ENCODE measurements at places on chromosomes 3 and 15.

- no peak for DNase-seq
These were observed 822 bp downstream of the ST8SIA2 start for GRCh38 chr15:92394309-92395097.

- no peak for DNase-seq
These were observed 125.6 kb downstream of the PLCH1 start for GRCh38 chr3:155619118-155619915.

DNA sequence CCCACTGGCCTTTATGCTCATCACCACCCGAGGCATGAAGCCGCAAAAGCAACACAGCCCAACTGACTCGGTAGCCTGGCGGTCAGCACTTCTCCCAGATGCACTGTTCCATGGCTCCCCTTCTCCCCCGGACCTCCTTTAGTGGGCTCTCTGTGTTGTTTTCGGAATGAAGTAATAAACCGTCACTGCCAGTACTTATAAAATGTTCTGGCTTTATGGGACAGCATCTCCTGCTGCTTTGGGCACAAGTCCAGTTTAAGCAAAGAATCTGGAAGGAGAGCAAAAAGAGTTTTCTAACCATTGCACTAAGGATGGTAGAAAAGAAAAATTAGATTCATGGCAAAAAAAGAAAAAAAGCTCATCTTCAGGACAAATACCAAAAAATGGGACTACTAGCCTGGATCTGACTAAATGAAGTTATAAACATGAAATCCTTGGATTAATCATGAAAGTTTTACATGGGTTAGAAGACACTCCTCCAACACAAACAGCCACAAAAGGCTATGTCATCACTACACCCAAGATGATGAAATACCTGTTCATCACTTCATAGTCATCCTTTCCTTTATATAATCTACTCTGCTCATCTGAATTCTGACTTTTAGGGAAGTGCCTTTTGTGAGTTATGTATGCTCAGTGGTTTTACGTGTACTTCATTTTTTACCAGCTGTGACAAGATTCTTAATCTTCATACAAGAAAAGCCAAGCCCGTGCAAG, 89.5 kb upstream of the UBE2E2 start:
- no peak for DNase-seq

- no peak for DNase-seq
These were observed 33.3 kb upstream of the VPS8 start for GRCh38 chr3:184778426-184779332.

GRCh38 chr3:126351771-126352475, 5.3 kb downstream of the KLF15 start:
- no peak for DNase-seq

- DNase-seq = no peak
These were observed 262.0 kb downstream of the CGGBP1 start for GRCh38 chr3:87796843-87797185.

GRCh38 chr3:123085293-123085931, 18.6 kb downstream of the PDIA5 start:
- no peak for DNase-seq

GRCh38 chr3:170062769-170063168, 25.0 kb downstream of the GPR160 start:
- DNase-seq = no peak

- DNase-seq = no peak
These were observed 57.6 kb downstream of the CYP19A1 start for GRCh38 chr15:51280838-51281237.

- no peak for DNase-seq
These were observed 162.8 kb downstream of the GREM1 start for GRCh38 chr15:32880642-32881041.

GRCh38 chr15:87033056-87033455, 953.4 kb downstream of the AGBL1 start:
- no peak for DNase-seq

DNA sequence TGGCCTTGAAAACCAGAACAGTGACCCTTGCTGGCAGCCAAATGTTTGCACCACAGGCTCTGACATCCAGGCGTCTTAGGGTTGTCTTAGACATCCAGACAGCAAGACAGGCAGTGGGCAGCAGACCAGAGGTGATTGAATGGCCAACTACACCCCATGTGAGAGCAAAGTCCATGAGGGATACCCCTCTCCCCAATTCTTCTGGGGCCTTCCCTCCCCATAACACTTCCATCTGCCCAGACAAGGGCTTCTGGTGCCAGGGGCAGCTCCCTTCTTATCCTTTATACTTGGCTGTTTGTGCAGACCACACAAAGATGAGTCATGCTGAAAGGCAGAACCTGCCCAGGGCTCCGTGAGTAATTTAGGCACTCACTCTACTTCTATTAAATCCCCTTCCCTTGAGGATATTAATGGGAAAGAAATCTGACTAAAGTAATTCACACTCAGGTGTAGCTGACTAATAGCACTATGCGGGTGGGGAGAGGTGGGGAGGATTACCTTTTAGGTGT, 257.9 kb downstream of the UACA start:
- no peak for DNase-seq

DNA sequence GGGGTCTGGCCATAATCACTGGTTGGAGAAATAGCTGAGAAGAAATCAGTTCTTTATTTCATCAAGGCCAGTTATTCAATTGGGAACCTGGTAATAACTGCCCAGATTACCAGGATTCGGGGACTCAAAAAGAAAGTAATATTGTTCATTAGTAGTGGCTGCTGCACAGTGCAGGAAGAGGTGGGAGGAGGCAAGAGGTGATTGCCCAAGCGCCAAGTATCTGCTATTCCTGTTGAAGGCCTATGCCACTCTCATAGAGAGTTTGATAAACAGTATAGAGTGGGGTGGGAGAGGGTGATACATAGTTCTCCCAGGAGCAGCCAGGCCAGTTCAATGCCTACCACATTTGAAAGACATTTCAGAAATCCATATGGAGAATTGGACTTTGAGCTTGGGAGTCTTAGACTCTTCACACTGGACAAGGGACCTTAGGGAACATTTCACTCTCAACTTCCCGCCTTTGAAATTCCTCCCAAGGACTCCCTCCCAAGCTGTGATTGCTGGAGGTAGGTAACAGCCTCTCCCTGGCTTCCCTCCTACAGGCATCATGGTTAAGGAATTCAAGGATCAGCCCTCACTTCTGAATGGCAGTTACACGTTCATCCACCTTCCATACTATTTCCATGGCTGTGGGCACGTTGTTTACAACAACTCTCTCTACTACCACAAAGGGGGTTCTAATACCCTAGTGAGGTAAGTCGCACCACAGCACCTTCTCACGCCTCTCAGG, 59.8 kb downstream of the GLDN start:
- DNase-seq = no peak

DNA sequence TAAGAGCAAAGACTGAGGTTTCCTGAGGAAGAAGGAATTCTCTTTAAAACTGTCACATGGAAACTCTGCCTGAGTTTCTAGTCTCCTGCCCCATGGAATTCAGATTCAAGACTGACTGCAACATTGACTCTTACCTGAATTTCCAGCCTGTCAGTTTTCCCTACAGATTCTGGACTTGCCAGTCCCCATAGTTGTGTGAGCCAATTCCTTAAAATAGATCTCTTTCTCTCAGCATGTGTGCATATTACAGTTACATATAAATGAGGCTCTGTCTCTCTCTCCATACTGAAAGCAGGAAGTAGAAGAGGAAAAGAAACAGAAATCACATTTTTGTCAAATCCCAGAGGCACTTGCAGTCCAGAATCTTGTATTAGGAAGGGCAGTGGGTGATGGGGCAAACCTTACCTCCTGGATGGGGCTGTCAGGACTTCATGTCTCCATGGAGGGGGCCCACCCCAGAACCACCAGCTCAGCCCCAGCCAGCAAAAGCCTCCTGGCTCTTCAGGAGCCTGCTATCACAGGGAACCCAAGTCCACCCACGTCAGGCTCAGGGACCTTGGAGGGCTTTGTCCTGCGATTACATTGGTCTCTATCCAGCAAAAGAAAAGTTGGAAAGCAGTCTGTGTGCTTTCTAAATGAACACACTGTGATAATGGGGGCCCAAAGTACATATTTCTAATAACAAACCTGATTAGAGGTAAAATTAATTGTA, 18.8 kb upstream of the GOLGA8J start:
- no peak for DNase-seq

DNA sequence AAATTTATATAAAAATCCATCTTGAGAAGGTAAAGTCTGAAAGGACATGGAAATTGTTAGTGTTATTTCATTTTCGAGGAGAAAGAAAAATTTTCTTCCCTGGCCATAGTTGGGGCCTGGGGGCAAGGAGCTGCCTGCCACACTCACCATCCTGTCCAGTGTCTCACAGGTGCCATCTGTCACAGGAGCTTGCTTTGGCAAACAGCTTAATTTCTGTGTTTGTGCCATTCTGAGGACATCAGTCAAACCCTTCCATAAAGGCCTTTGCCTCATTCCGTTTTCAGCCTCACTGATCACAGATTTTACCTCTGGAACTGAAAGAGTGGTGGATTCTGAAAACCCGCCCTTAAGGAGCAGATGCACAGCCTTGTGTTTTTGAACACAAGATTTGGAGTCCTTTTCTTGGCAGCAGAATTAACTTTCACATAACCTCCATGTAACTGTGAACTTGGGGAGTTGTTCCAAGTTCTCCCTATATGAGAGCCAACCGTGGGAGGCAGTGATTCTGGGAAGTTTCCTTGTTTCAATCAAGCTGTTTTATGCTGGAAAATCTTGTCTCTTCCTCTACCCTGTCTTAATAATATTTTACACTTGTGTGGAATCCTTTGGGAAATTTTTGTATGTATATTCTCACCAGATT, 254.7 kb downstream of the CACNA2D3 start:
- no peak for DNase-seq

- DNase-seq = no peak
These were observed 211.7 kb downstream of the GABRB3 start for GRCh38 chr15:26561130-26561529.
